ENCODE measurements at places on chromosomes 6 and 20.

- no peak for DNase-seq
Measured at GRCh38 chr6:78615430-78615904, 251.9 kb upstream of the IRAK1BP1 start.

DNA sequence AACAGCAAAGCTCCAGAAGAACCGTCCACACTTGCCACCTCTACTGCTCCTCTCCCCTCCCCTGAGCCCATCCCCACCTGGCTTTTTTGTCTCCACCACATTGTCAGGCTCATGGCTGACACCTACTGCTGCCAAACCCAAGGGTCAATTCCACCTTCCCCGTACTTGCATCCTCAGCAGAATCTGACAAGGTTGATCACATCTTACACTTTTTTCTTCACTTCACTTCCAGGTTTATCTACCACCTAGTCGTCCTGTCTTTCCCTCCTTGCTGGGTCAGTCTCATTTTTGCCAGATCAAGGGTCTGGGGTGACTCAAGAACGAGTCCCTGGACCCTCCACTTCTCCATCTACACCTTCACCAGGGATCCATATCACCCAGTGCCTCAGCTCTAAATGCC lies 3.1 kb downstream of the AURKA start:
- no peak for DNase-seq

DNA sequence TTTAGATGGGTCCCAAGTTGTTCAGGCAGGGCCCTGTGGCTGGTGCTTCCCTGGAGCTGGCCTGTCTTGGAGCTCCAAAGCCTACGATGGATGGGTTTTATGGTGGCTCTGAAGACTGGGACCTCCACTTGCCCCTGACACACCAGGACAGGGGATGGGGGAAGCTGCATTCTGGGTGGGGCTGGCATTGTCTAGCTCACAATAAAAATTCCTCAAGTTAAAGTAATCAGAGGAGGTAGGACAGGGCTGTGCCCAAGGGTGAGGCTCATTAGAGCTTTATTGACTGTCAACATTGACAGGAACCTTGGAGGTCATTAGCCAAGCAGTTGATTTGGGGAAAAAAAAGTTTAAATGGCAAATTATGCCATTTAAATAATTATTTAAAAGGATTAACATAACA lies 35.7 kb downstream of the TFAP2C start:
- no peak for DNase-seq

GRCh38 chr6:103042336-103042735 lies 1648.8 kb downstream of the GRIK2 start:
- no peak for DNase-seq

- no peak for DNase-seq
Measured at GRCh38 chr6:81696524-81696923, 56.0 kb downstream of the TENT5A start.

DNA sequence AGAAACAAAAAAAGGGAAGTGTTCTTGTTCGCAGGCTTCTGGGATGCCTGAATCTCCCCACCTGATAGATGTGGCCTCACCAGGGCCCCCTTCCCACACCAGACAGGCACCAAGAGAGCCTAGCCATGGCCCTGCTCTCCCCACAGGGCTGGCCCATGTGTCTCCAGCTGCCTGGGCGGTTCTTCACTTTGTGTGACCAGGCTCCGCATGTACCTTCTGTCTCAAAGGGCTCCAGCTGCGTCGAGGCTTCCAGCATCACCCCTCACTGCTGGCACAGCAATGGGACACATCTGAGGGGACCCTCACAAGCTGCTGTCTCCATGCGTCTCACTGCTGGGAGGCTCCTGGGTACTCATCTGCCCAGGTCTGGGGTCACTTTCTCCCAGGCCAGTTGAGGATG lies 362.9 kb downstream of the ZFAND3 start:
- DNase-seq = no peak

GRCh38 chr6:148780918-148781436 lies 34.1 kb downstream of the UST start:
- DNase-seq = no peak

DNA sequence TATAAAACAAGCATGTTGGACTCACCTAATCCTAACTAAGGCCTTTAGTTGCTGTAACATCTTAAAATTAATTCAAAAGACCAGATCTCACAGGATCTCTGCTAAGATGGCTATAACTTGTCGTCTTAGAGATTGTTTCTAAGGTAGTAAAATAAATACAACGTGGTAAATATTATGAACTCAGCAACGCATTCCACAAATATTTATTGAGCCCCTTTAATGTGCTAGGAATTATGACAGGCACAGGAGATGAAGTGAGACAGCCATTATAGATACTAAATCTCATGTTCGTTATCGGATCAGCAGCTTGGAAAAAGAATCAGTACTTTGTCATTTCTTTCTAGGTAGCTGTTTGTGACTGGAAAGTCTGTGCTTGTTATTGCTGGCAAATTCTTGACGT lies 20.9 kb upstream of the MCM3 start:
- no peak for DNase-seq

GRCh38 chr6:17865798-17866725 lies 121.4 kb downstream of the KIF13A start:
- peak; percentile 55 for DNase-seq

DNA sequence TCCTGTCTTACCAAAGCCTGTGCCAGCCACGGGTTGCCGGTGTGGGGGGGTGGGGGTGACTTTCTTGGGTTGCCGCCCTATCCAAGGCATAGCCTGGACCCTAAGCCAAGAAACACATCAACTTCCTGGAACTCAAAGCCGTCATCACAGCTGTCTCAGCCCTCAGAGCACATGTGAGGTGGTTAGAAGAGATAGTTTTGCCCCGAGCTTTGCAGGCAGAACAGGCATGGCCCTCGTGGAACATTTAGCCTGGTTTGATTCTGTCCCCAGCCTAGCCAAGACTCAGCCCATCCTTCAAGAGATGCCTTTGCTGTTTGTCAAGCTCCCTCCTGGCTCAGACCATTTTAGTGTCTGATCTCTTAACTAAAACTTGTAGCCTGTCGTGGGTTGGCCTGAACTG lies 64.9 kb downstream of the RREB1 start:
- no peak for DNase-seq

- DNase-seq = no peak
Measured at GRCh38 chr20:8118039-8118438, 14.0 kb upstream of the PLCB1 start.

DNA sequence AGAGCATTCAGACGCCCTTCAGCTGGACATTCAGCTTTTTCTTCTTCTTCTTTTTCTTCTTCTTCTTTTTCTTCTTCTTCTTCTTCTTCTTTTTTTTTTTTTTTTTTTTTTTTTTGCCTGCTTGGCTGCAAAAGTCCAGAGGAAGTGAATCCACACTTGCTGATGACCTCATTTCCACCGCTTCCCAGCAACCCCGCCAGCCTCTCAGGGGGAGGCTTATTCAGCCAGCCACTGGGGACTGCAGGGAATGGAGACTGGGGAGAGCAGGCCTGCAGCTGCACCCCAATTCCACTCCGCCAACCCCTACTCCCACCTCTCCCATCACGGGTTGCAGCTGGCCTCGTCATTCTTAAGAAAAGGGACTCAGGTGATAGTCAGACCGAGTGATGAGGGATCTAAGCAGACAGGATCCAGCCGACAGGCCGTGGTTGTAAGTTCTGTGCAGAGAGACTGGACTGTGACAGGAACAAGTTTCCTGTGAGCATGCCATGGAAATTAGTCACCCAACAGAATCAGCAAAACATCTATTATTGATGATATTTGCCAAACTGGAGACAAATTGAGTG lies 59.0 kb upstream of the QKI start:
- DNase-seq = no peak

DNA sequence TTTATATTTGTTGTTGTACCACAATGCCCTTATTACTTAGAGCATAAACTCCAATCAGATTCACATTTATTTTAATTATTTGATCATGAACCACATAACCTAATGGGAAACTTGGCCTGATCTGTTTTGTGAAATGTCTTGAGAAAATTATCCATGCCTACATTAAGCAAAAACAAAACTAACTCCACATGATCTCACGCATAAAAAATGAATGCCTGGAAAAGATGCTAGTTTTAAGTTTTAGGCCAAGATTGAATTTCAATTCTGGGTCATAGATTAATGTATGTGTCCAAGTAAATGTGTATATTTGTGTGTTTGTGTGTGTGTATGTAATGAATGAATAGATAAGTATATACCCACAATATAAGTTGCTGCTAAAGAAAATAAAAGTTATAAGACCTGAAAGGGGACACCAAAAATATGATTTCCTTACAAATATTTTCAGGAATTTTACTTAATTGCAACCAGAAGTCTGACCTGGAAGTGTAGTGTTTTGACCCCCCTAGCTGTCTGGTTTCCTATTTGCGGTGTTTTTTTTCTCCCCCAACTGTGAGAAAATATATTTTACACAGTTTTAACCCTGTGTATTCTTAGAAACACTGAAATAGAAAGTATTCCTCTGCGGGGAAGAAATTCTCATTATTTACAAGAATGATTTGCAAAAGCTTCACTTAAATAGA lies 97.2 kb downstream of the JAG1 start:
- no peak for DNase-seq

DNA sequence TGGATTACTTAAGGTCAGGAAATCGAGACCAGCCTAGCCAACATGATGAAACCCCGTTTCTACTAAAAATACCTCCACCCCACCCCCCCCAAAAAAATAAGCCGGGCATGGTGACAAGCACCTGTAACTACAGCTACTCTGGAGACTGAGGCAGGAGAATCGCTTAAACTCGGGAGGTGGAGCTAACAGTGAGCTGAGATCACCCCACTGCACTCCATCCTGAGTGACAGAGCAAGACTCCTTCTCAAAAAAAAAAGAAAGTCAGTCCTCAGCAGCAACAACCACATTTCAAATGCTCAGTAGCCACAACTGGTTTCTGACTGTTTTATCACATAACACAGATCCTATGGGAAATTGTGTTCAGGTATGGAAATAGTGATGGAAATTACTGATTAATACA lies 135.3 kb downstream of the HFE start:
- DNase-seq = no peak

DNA sequence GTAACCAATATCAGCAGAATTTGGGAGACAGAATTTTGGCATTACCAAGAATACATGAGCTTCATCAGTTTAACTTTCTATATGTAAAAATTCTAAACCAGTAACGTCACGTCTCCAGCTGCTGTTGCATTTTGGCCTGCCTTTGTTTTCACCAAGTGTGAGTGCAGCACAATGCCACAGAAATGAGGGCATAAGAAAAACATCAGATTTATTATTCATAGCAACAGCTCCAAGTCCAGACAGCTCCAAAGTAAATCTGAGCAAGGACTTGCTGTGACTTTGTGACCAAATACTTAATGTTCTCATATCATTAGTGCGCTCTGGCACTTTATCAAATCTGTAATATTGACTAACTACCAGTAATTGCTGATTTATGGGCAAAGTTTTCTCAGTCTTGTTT lies 11.0 kb upstream of the FBXL4 start:
- no peak for DNase-seq

DNA sequence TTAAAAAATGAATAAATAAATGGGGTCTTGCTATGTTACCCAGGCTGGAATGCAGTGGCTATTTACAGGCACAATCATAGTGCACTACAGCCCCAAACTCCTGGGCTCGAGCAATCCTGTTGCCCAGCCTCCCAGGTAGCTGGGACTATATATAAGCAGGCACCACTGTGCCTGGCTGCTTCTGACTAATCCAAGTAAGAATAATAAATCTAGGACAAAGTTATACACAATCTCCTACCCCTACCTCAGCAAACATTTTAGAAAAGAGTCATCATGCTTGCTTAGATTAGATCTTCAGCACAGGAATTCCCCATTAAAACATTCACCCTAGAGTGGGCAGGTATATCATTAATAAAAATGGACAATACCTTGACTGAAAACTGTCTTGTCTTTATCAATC lies 124.6 kb downstream of the REV3L start:
- no peak for DNase-seq

GRCh38 chr6:5981126-5982026 lies 25.3 kb downstream of the NRN1 start:
- no peak for DNase-seq

DNA sequence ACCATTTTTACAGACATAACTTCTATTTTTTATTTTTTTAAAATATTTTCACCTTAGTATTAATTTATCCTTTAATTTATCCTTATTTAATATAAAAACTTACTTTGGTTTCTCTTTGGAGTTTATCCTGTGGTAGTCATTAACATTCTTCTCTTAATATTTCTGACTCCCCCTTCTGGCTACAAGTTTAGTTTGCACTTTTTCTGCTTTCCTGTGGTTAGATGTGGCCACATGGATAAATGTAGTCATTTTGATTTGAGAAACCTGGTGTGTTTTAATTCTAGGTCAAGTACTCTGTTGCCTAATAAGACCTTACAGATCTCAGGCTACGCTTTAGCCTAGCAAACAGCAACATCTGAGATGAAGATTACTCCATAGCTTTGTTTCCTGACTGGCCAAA lies 1187.5 kb downstream of the HACE1 start:
- no peak for DNase-seq

DNA sequence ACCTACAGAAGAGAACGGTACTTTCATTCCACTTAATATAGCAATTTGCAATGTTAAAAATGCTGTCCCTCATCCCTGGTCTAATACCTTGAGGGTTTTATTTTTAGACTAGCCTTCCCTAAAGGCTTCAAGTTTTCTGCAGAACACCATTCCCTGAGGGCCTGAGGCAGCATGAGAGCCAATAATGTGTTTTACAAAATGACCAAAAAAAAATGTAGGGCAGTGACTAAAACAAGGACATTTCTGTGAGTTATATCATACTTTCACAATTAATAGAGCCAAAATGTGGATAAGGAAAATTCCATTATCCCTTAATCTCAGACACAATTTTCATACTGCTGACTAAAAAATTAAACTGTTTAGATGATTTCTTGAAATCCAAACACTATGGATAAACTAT lies 22.7 kb downstream of the GPR63 start:
- no peak for DNase-seq

DNA sequence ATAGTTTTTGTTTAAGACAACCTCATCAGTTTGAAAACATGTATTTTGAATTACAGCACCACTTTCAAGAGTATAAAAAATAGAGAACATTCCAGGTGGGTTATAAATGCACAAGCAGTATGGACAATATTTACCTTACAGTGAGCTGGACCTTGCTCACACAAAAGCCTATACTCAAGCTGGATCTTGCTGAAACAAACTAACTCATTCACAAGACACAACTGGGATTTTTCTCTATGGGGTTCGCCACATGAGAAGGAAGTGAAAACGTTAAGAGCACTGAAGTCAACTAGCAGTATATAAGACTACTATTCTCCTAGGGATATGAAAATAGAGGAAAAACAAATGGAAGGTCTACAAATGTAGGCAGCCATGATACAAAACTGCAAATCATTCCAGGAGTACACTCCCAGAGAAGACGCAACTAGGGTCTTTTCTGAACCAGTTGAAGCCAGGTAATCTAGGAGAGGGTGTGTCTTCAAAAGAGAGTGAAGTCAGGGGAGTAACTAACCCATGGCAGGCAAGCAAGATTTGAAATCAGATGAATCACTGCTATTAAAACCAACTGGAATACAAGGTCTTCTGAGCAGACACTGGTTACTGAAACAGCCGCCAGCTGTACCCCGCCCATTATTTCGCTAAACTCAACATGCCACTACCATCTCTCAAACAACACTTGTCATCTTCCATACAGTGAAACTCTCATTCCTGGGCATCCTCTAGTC lies 26.5 kb downstream of the STAU1 start:
- DNase-seq = no peak
